ENCODE measurements at places on chromosomes 16 and 17. TPM values are rescaled to one million over a fixed set of nuclear protein-coding genes. Genes with fewer than 3 reads are reported as not detected.

DNA sequence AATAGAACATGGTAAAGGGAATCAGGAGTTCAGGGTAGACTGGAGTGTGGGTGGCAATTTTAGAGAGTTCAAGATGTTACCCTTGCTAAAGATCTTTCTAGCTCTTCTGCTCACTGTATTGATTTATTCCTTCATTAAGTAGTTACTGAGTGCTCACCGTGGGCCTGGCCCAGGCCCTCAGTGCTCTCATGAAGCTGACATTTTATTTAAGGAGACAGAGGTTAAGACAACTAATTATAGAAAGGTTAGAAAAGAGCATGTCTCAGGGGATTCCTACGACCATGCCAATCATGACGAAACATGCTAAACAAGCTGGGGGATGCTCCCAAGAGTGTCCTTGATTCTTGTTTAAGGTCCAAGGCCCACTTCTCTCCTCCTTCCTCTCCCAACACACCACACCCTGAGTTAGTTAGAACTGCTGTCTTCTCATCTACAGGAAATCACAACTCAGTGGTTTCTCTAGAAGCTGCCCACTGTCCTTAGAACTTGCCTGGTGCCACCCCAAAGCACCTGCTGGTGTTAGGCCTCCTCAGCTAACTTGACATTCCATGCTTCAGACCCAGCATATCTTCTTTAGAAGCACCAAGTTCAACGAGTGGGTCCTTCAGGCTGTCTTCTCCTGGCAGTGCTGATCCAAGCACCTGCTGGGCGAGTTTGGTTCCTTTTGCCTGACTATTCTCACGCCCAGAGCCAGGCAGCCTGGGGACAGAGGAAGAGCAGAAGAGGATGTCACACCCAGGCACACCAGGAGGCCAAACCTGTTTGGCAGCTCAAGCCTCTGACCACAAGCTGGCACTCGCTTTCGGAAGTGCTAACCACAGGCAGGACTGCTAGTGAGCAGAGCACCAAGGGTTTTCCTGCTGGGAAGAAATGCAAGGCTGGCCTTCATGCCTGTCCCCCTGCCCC, 79.0 kb downstream of the GAS7 start:
- peak; percentile 48 for DNase-seq

DNA sequence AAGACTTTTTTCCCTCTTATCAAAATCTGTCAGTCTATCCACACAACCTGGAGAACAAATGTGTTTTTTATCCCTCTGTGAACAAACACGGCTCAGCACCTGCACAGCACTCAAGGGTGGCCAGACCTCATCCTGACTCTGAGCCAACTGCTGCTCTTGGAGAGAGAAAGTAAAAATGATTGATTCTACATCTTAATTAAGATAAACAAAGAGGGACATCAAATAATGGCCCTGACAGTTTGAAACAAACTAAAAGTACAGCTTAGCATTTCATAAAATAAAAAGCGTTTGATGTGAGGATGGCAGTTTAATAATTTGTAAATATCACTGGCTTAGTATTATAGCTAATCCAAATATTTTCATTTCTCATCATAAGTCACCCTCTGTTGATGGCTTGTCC, 106.2 kb downstream of the SNX11 start:
- no peak for DNase-seq

DNA sequence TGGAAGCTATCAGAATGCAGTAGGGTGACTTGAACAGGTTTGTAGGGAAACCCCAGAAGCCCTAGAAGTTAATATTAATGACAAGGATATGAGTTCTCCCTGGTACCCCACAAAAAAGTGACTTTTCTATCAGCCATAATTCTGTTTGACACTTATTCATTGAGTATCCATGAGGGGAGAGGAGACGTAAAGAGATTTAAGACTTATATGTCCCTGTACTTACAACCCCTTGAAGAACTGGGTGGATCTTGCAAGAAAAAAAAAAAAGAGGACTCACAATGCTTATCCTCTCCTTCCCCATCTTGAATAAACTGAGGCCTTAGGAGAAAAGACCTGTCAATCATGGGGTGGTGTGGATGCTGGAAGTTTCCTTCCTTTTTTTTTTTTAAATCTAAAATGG, 203.5 kb downstream of the CBLN1 start:
- DNase-seq, result no peak

- no peak for DNase-seq
Observed at GRCh38 chr17:43640491-43641252, 21.1 kb downstream of the MEOX1 start.

- no peak for DNase-seq
Observed at GRCh38 chr17:59683283-59683682, 23.9 kb downstream of the PTRH2 start.

DNA sequence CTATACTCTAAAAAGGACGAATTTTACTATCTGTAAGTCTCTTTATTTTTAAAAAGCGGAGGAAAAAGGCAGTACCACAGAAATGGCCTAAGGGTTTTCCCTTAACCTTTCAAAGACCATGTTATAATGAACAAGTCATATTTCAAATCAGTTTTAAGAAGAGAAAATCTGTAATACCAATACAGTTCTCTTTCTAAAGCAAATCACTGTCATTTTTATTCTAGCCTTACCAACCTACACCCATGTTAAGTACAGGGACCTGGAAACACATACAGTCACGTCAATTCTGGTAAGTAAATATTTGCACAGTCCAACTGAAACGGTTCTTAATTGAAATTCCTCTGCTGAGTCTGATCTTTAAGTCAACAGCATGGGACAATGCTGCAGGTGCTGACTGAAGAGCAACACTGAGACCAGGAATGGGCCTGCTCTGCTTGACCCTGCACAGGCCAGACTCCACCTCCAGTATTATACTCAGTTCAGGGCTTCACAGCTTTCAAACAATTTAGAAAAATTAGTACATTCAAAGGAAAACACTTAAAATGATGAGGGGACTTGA, 20.2 kb downstream of the MBTPS1 start:
- no peak for DNase-seq

DNA sequence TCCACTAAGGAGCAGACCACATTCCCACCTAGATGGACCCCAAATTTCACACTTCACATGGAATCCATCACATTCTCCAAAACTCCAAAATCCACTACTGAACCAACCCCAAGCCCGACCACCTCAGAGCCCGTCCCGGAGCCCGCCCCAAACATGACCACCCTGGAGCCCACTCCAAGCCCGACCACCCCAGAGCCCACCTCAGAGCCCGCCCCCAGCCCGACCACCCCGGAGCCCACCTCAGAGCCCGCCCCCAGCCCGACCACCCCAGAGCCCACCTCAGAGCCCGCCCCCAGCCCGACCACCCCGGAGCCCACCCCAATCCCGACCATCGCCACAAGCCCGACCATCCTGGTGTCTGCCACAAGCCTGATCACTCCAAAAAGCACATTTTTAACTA, 1.6 kb downstream of the GP1BA start:
- DNase-seq, result no peak

DNA sequence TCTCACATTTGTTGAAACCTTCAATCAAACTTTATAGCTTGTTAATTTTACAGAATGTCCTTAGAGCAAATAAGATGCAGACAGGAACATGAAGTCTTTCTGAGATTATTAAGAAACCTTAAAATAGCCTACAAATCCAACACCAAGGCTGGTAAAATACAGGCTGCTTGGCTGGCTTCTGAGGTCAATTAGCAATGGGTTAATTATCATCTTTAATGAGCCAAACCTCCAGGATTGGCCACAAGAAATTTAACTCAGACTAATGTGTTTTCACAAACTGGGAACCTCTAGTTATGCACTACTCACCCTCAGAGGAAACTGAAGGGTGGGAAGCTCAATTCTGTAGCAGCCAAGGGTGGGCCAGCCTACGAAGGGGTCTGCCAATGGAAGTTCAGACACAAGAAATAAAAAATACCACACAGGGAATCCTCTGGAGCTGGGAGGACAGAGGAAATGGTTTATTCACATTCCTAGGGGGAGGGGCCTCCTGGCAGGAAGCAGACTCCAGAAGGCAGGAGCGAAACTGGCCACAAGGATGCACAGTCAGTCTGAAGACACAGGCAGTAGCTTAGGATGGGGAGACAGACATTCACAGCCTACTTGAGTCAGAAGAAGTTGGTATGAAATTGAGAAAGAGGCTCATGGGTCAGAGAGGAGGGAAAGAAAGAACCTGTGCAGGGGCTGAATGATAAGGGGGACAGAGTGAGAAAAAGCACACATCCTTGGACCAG, 36.1 kb downstream of the HIC1 start:
- peak; percentile 54 for DNase-seq

DNA sequence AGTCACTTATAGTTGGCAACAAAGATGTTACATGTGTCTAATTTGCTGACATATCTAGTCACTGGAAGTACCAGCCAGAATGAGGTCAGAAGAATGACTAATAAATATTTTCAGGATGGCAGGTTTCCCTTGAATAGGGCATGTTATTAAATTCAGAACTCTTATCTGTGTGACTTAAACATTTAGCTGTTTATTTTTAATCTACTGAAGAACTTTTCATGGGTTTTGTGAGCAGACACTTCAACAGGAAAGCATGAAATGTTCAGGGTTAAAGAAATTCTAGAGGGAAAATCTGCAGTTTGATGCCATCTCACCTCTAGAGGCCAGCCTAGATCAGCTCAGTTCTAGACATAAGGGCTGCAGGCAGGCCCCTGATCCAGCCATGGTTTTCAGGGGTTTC, 13.2 kb downstream of the JPT2 start:
- peak; percentile 48 for DNase-seq

GRCh38 chr17:10099051-10099571, 99.3 kb downstream of the GAS7 start:
- DNase-seq, result no peak

- DNase-seq, result no peak
Observed at GRCh38 chr17:45718791-45719190, 65.3 kb upstream of the CRHR1 start.

DNA sequence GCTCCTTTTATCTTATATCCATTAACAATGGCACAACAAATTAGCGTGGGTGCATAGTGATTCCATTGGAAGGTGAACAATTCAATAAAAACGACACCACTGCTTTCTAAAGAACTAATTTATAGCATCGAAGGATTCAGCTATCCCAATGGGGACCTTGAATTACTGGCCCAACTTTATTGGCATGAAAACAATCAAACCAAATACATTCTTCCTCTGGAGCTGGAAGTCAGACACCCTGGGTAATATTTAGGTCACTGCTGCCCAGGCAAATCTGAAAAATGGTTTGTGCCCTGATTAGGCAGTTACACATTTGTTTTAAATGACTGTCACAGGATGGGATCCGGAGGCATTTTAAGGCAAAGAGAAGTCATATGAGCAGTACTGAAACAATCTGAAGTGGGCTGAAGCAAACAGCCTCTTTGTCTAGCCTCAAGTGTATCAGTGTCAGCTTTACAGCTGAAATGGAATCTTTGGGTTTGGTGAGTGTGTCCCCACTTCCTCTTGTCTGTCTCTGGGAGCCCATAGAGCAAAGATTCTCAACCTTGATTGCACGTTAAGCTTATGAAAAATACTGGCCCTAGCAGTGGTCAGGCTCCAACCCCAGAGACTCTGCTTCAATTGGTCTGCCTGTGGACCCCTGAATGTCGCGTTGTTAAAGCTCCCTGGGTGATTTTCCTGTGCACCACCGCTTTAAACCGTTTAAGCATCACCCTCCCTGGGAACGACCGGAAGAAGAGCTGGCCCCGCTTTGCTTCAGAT, 30.3 kb downstream of the CDK5R1 start:
- DNase-seq, result no peak

GRCh38 chr17:28675980-28676379, 14.0 kb downstream of the SUPT6H start:
- DNase-seq, result peak; percentile 43

DNA sequence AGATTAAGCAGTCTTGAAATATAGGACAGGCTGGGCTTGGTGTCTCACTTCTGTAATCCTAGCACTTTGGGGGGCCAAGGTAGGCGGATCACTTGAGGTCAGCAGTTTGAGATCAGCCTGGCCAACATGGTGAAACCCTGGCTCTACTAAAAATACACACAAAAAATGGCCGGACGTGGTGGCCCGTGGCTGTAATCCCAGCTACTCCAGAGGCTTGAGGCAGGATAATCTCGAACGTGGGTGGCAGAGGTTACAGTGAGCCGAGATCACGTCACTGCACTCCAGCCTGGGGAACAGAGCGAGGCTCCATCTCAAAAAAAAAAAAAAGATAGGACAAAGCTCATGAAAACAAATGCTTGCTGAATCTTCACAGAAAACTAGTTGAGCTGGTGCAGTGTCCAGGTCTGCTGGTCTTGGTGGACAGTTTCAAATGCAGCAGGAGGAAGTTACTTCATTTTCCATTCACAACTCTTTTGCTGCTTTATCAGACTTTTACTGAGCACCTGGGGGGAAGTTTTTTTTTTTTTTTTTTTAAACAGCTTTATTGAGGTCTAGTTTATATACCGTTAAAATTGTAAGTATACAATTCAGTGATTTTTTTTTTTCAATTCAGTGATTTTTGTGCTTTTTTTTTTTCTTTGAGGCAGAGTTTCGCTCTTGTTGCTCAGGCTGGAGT, 45.2 kb downstream of the SNX29 start:
- DNase-seq, result no peak

DNA sequence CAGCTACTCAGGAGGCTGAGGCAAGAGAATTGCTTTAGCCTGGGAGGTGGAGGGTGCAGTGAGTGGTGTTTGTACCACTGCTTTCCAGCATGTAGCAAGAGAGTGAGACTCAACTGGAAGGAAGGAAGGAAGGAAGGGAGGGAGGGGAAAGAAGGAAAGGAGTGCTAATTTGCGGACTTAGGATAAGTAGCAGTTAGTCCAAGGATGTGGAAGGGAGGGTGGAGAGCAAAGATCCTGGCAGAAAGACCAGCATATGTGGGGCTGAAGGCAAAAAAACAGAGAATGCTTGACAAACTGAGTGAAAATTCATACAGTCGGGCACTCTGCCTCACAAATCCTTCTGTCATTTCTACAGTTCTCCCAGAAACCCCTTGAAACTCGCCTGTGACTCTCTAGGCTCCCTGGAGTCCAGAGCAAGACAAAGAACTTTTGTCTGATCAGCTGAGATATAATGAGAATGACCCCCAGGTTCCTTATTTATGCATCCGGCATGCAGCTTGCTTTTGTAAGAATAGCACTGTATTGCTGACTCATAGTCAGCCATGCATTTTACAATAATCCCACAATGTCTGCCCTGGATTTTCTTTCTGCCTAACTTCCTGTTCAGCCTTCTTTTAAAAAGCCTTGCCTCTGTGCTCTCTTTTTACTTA, 31.5 kb downstream of the CDK5RAP3 start:
- DNase-seq, result peak; percentile 51

DNA sequence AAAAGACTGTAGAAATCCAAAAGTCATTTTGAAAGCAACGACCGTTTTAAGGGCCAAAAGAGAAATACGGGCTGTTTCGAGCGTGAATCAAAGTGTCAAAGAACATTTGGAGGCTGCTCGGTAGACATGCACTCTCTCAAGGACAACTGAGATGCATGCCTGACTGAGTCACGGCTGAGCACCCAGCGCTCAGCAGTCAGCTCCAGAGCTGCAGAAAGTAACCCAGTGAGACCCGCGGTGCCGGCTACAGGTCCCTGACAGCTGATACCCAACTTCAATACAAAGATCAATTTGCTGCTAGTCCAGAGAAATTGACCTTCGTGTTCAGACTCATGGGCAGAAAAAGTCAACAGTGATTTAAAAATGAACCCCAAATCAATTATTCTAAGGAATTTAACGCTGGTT, 214.9 kb downstream of the STX8 start:
- DNase-seq, result no peak

SAT2 gene
- total RNA-seq, result 66.8 TPM

XYLT1 gene
- total RNA-seq, result not detected

UNC45B gene
- not detected for total RNA-seq

PMP22 gene
- total RNA-seq, result 0.44 TPM

KRTAP4-3 gene
- total RNA-seq, result not detected

SPDYE4 gene
- not detected for total RNA-seq

CBLN1 gene
- total RNA-seq, result not detected

FOXC2 gene
- total RNA-seq, result 16.8 TPM

ZG16 gene
- total RNA-seq, result not detected

TMIGD1 gene
- not detected for total RNA-seq

ADAD2 gene
- total RNA-seq, result not detected

USP6 gene
- 0.10 TPM for total RNA-seq

TEKT3 gene
- not detected for total RNA-seq
